Activated CD8-positive, alpha-beta T cell treated with anti-CD3 and anti-CD28 coated beads for 36 hours (primary cell): ENCODE measurements at places on chromosomes 5 and 9. TPM values are rescaled to one million over a fixed set of nuclear protein-coding genes. Genes with fewer than 3 reads are reported as not detected.

DNA sequence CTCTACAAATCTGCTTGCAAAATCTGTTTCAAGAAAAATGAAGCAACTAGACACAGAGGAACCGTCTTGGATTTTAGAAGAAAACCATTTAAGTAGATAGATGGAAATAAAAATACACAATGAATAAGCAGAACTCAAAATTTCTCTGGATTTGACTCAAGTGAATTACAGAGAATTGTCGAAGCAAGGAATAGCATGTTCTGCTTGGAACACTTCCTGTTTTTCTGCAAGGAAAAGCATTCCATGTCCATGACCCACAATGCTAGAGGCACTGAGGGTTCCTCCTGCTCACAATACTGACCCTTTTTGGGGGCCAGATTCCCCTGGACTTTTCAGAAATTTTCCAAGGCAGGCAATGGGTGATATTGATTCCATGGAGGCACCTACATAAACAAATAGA, 29.8 kb downstream of the PRUNE2 start:
- H3K27ac ChIP-seq: no peak overlapping the region
- no peaks in the 10 kb centered on the region for H3K36me3 ChIP-seq
- DNase-seq: no peak
- H3K27me3 ChIP-seq: peaks cover 9% of the 10 kb centered on the region

The IFNK gene
- total RNA-seq: not detected

DNA sequence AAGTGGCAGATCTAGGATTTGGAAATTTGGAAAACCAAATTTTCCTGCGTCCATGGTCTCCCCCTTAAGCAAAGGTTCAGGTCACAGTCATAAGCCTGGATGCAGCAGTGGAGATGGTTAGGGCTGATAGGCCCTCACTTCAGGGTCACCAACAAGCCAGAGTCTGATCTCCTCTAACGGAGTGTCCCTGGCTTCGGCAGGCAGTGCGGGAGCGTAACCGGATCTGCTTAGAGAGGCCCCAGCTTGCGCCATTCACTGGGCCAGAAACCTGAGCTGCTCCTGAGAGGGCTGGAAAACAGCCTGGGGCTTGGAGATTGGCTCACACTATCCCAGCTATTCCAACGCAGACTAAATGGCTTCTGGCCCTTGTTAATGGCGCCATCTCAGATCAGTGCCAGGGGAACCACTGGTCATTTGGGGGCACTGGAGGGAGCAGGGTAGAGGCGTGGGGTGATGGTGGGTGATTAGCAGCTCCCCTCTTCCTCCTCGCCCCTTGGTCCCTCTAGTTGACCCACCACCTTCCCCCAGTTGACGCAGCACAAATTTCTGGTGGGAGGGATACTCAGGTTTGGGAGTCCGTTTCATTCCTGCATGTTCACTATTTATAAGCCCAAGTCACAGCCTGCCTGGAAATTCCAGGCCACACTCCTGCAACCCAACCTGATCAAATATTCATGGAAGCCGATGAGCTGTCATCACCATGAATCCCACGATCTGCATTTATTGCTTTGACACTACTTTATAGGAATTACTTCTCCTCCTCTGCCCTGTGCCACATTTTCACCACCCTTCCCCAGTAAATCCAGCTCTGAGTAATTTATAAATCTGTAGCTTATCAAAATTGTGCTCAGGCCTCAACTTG, 134.6 kb upstream of the CPEB4 start:
- H3K36me3 ChIP-seq: no peaks in the 10 kb centered on the region
- H3K27ac ChIP-seq: no peak overlapping the region
- H3K4me3 ChIP-seq: no peak overlapping the region
- no peaks in the 10 kb centered on the region for H3K4me1 ChIP-seq
- H3K27me3 ChIP-seq: no peaks in the 10 kb centered on the region
- no peak for DNase-seq

The APBA1 gene
- 0.07 TPM for total RNA-seq

The ACER2 gene
- 1.2 TPM for total RNA-seq

- peaks cover 26% of the 10 kb centered on the region for H3K4me1 ChIP-seq
- no peaks in the 10 kb centered on the region for H3K27me3 ChIP-seq
- peak; percentile 42 for DNase-seq
- peak overlapping the region; percentile 87 for H3K4me3 ChIP-seq
- H3K27ac ChIP-seq: peak overlapping the region; percentile 88
- peaks cover 25% of the 10 kb centered on the region for H3K36me3 ChIP-seq
These were observed 683 bp downstream of the CLPTM1L start for GRCh38 chr5:1343931-1344901.

The PLPPR1 gene
- not detected for total RNA-seq

DNA sequence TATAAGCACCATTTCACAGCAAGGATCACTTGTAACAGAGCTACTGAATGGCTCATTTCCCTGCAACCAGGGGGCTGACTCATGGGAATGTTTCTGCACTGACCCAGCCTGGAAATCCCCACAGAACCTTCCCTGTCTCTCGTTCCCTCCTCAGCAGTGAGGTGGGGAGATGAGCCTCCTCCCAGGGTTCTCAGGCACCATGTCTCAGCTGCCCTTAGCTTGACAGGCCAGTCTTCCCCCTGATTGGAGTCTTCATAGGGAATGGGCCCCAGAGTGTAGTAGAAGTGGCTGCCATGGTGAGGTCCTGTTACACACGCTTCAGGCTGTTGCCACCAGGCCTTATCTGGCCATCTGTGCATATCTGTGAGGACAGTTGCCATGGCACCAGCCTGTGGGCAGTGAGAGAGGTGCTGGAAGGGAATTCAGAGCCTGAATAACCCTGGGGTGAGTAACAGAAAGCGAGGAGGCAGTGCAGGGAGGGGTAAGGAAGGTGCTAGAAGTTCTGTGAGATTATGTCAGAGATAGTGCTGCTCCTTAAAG, 324.4 kb downstream of the ENC1 start:
- no peak overlapping the region for H3K27ac ChIP-seq
- no peaks in the 10 kb centered on the region for H3K4me1 ChIP-seq
- peaks cover 8% of the 10 kb centered on the region for H3K27me3 ChIP-seq
- no peaks in the 10 kb centered on the region for H3K36me3 ChIP-seq

DNA sequence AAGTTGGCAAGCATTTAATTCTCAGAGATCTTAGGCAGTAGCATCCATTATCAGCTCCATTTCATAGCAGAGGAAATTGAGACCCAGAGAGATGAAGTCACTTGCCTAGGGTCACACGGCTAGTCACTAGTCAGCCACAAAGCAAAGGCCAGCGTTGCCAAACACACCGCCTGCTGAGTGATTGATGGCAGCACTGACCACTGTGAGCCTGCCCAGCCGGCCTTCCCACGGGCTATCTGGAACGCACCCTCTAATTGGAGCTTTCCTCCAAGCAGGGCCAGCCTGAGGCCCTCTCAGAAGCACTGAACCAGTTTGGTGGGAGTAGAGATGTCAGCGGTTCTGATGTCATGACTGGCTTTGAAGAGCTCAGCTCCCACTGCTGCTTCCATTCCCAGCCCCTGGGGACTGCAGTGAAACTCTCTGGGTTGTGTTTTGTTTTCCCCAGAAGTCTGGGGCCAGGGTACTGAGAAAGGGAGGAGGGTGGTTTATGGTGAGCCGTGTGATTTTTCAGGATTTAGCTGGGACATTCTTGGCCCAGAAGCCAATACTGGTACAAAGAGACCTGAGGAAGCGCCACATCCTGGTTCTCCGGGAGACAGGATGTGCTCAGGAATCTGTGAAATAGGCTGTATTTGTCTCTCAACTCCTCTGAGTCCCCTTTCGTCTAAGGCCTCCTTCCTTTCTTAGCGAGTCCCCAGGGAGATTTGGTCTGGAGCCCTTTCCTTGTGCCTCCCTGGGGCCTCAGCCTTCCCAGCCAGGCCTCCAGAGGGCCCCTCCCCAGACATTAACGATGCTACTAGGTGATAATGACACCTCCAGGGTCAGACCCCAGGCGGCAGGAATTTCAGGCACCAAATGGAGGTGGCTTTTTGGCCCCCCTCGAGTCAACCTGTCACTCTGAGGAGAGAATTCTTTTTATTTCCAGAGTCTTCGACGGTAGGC, 44.5 kb downstream of the SPRY4 start:
- no peak overlapping the region for H3K4me3 ChIP-seq
- no peak overlapping the region for H3K27ac ChIP-seq
- no peaks in the 10 kb centered on the region for H3K36me3 ChIP-seq

- H3K4me1 ChIP-seq: peaks cover 6% of the 10 kb centered on the region
- no peaks in the 10 kb centered on the region for H3K36me3 ChIP-seq
These were observed 218.6 kb downstream of the MAN2A1 start for GRCh38 chr5:109908366-109908765.

GRCh38 chr5:40202814-40203440, 476.8 kb upstream of the PTGER4 start:
- H3K36me3 ChIP-seq: no peaks in the 10 kb centered on the region
- H3K27me3 ChIP-seq: no peaks in the 10 kb centered on the region
- H3K27ac ChIP-seq: no peak overlapping the region
- peaks cover 7% of the 10 kb centered on the region for H3K4me1 ChIP-seq
- H3K4me3 ChIP-seq: no peak overlapping the region
- no peak for DNase-seq

GRCh38 chr9:76680716-76681425, 83.4 kb upstream of the PCA3 start:
- no peaks in the 10 kb centered on the region for H3K27me3 ChIP-seq
- no peaks in the 10 kb centered on the region for H3K36me3 ChIP-seq
- H3K4me1 ChIP-seq: peaks cover 8% of the 10 kb centered on the region
- no peak overlapping the region for H3K4me3 ChIP-seq

The RABGAP1 gene
- 22.0 TPM for total RNA-seq

DNA sequence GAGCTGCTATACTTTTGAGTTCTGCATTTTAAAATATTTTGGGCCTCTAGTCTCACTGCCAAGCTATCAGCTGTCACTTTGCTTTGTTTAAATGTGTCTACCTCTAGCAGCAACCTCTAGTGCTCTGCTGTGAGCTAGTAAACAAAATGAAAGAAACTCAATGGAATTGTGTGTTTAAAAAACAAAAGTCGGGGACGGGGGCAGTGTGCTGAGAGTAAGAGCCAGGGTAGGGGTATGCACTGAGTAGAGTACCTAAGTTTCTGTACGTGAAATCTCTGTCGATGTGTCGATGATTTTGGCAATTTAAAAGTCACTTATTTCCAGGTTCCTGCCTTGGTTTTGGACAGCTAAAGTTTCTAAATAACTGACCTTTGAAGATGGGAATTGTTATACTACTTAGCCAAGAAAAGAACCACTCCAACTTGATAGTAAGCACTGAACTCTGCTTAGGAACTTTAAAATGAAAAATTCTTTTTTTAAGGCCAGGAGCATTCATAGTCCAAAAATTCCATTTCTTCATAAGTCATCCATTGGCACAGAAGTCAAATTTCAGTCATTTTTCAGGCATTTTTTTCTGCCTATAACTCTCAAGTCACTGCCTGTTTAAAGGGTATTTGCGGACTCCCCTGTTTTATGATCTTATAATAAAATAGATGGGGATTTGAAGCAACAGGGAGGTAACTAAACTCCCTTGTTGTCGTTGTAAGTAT, 111.5 kb downstream of the SAXO1 start:
- H3K4me1 ChIP-seq: no peaks in the 10 kb centered on the region
- H3K4me3 ChIP-seq: no peak overlapping the region
- no peak overlapping the region for H3K27ac ChIP-seq
- H3K27me3 ChIP-seq: peaks cover 2% of the 10 kb centered on the region
- DNase-seq: no peak
- H3K36me3 ChIP-seq: no peaks in the 10 kb centered on the region

- no peaks in the 10 kb centered on the region for H3K4me1 ChIP-seq
- no peak overlapping the region for H3K27ac ChIP-seq
- no peak overlapping the region for H3K4me3 ChIP-seq
- no peak for DNase-seq
- H3K27me3 ChIP-seq: peaks cover 2% of the 10 kb centered on the region
- no peaks in the 10 kb centered on the region for H3K36me3 ChIP-seq
These were observed 159.1 kb downstream of the PAX5 start for GRCh38 chr9:36874921-36875320.

GRCh38 chr5:61410811-61411210, 78.8 kb downstream of the ZSWIM6 start:
- H3K27me3 ChIP-seq: no peaks in the 10 kb centered on the region
- no peak overlapping the region for H3K4me3 ChIP-seq
- H3K36me3 ChIP-seq: no peaks in the 10 kb centered on the region
- DNase-seq: no peak

GRCh38 chr9:9173264-9173663, 1373.7 kb upstream of the DMAC1 start:
- H3K36me3 ChIP-seq: no peaks in the 10 kb centered on the region
- no peaks in the 10 kb centered on the region for H3K27me3 ChIP-seq

DNA sequence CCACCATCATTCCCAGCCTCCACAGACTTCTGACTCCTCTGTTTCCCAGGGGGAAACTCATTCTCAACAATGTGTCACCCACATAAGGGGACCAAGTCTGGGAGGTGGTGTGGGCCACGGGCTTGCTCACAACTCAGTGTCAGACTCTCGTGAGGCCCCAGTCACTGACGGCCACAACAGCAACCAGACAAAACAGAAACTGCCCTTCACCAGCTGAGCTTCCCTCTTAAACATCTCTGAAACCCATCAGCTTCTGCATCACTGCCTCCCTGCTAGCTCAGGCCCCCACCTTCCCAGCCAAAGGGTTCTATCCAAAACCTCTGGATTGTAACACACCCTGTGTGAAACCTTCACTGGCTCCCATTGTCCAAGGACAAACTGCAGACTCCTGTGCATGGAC, 273.4 kb downstream of the CDK5RAP2 start:
- no peaks in the 10 kb centered on the region for H3K36me3 ChIP-seq
- H3K4me1 ChIP-seq: no peaks in the 10 kb centered on the region
- no peak for DNase-seq
- no peak overlapping the region for H3K4me3 ChIP-seq

The PCDHB14 gene
- not detected for total RNA-seq

- H3K4me3 ChIP-seq: no peak overlapping the region
- no peaks in the 10 kb centered on the region for H3K27me3 ChIP-seq
- H3K36me3 ChIP-seq: no peaks in the 10 kb centered on the region
- H3K27ac ChIP-seq: no peak overlapping the region
These were observed 78.8 kb downstream of the GPR21 start for GRCh38 chr9:123112015-123112975.

The RXRA gene
- 23.2 TPM for total RNA-seq

DNA sequence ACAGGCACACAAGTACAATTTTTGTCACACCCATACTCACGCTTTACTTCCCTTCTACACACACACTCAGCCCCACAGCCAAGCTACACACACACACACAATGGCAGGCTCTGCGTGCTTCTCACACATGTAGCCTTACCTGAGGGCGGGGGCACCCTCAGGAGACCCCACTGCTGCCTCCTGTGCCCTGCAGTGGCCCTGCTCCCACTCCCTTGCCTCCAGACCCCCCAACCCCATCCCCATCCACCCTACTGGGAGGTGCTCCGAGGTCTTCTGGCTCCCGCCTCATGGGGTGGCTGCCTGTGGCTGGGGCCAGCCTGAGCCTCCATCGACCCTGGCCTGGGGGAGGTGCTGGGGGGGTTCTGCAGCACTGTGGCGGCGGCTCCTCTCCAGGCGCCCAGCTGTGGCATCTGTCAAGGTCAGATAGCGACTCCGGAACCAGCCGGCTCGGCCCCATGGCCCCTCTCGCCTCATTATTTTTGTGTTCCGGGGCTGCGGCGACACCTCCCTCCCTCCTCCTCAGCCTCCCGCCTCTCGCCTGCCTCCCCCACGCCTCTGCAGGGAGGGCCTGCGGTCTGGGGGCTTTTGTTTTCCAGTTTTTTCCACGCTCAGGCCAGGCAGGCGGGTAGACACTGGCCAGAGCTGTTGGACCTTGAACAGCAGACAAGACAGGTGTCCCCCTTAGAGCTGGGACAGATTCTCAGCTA, 21.7 kb downstream of the CXXC5 start:
- H3K4me3 ChIP-seq: peak overlapping the region; percentile 79
- no peaks in the 10 kb centered on the region for H3K27me3 ChIP-seq
- H3K4me1 ChIP-seq: peaks cover 48% of the 10 kb centered on the region
